Esophagus mucosa (tissue), 1 donor: ENCODE measurements at places on chromosomes 11 and 22. TPM values are rescaled to one million over a fixed set of nuclear protein-coding genes. Genes with fewer than 3 reads are reported as not detected.

The OR51B5 gene
- total RNA-seq: not detected

The TMPRSS4 gene
- total RNA-seq: 208 TPM

The CHRM4 gene
- total RNA-seq: 0.12 TPM

The SPTBN2 gene
- 138 TPM for total RNA-seq

The DMC1 gene
- total RNA-seq: 1.1 TPM

The MRGPRF gene
- 1.7 TPM for total RNA-seq

The YAP1 gene
- total RNA-seq: 95.2 TPM

The SAA4 gene
- 0.64 TPM for total RNA-seq

The TMEM191B gene
- total RNA-seq: 3.0 TPM

The ZNRF3 gene
- total RNA-seq: 6.4 TPM

The MS4A12 gene
- total RNA-seq: not detected

The DDX25 gene
- total RNA-seq: not detected

The GPR83 gene
- not detected for total RNA-seq

The HPX gene
- total RNA-seq: 0.64 TPM

The MB gene
- total RNA-seq: 7.7 TPM

The TTC28 gene
- total RNA-seq: 5.5 TPM

The TREH gene
- 0.68 TPM for total RNA-seq

The FAM227A gene
- total RNA-seq: 0.72 TPM

The MS4A15 gene
- not detected for total RNA-seq

The OR4X2 gene
- not detected for total RNA-seq
